ENCODE measurements at places on chromosomes 3 and 15.

DNA sequence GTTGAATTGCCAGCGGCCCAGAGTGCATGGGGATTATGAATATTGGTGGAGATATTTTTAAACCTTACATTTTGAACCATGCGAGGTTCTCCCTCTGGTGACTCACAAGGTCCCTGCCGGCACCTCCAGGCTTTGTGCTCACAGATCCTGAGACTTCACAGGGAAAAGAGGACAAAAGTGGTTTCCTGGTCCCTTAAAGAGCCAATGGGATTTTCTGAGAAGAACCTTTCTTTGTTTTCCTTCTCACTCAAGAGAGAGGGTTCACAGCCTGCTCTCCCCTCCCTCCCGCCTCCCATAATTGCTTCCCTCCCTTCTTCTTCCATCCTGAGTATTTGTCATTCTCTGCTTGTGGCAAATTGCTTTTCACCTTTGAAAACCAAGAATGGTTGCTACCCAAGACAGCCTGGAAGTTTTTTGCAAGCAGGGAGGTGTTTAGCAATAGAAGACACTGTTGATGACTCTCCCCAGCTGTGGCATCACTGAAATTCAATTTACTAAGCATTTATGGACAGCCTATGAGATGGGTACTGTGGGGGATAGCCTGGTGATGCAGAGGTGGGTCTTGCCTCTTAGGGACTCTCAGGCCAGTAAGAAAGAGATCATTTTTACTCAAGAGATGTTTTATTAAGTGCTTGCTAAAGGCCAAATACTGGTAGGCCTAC lies 76.6 kb downstream of the CPN2 start:
- no peak for DNase-seq

GRCh38 chr15:50710585-50710984 lies 24.0 kb upstream of the TRPM7 start:
- DNase-seq, result no peak

DNA sequence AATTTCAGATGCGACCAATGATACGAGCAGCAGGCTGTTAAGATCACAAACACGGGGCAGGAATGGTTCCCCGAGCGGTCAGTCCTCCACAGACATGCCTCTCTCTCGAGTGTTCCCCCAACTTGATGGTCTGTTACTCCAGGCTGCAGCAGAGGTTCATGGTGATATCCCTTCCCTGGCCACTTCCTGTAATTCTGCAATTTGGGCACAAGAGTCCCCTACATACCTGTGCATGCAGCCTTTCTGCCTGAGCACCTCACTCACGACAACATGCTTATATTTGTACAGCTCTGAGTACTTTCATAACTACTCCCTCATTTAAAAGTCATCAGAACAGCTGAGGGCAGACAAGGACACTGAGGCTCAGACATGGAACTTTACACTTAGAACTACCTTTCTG lies 408.1 kb upstream of the NR2F2 start:
- no peak for DNase-seq

DNA sequence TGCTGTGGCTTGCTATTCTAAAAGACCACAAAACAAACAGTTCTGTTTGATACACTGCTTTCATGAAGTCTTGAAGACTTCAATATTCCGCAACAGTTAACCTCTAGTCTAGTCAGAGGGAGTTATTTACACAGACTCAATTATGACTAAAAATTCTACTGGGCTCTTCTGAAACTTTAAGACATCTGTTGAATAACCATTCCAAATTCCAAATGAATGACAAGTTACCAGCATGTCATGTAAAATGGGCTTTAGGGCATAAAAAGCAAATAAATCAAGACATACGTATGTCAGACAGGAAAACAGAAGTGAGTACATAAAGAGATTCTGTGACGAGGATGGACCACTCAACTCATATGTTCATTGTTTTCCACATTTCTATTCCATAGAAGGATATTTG lies 93.9 kb downstream of the PLOD2 start:
- DNase-seq, result no peak

DNA sequence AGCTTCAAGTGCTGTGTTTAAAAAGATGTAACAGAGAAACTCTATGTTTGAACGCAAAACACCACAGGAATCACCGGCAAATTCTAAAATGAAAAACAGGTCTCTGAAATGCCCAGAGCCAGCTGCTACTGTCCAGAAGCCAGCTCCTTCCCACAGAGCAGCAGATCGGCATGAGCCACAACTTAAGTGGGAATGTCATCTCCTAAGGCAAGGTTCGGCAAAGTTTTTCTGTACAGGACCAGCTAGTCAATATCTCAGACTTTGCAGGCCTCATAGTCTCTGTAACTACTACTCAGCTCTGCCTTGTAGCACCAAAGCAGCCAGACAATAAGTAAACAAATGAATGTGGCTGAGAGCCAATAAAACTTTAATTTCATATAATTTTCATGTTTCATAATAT lies 4.9 kb downstream of the PLOD2 start:
- no peak for DNase-seq

GRCh38 chr3:6807967-6808588 lies 52.8 kb upstream of the GRM7 start:
- DNase-seq, result no peak

GRCh38 chr3:127702151-127702578 lies 29.4 kb downstream of the ABTB1 start:
- no peak for DNase-seq
